Lower lobe of right lung (tissue), 2 donors: ENCODE measurements at places on chromosomes 11 and 22. TPM values are rescaled to one million over a fixed set of nuclear protein-coding genes. Genes with fewer than 3 reads are reported as not detected.
A peak's percentile ranks its signal among the peaks of the same experiment; 100 is the strongest.

- no peak overlapping the region for H3K4me3 ChIP-seq
- H3K4me1 ChIP-seq = peaks cover 55% of the 10 kb centered on the region
- no peak overlapping the region for H3K27ac ChIP-seq
- H3K27me3 ChIP-seq = no peaks in the 10 kb centered on the region
- no peaks in the 10 kb centered on the region for H3K36me3 ChIP-seq
Observed at GRCh38 chr11:122747351-122747781, 90.9 kb upstream of the CRTAM start.

DNA sequence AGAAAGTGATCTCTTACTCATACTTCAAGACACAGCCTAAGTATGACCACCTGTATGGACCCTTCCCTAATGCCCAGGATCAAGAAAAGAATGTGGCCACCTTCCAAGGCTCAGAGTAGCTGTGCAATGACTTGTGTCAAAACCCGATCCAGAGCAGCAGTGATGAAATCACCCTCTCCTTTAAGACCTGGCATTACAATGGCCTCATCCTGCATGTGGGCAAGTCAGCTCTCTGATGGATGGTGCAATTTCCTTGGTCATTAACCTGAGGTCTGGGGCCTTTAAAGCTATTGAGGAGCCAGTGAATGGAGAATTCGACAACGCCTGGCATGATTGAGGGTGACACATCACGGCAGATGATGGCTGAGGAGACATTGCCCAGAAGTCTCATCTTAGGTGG lies 9.1 kb upstream of the TUBA8 start:
- no peak overlapping the region for H3K4me3 ChIP-seq
- no peak overlapping the region for H3K27ac ChIP-seq
- no peaks in the 10 kb centered on the region for H3K4me1 ChIP-seq
- no peaks in the 10 kb centered on the region for H3K27me3 ChIP-seq
- DNase-seq = no peak
- H3K36me3 ChIP-seq = peaks cover 6% of the 10 kb centered on the region

GRCh38 chr11:72673943-72674828 lies at the start of gene PDE2A:
Gene PDE2A (minus strand): TSS chr11:72674422. CDS start chr11:72674207, 215 bp downstream.
- H3K4me3 ChIP-seq = no peak within 1 kb of the TSS
- H3K4me1 ChIP-seq = no peaks in the 10 kb centered on the region
- H3K27me3 ChIP-seq = peaks cover 73% of the 10 kb centered on the region
- H3K27ac ChIP-seq = no peak within 1 kb of the TSS

GRCh38 chr22:27845644-27846043 lies 44.1 kb upstream of the MN1 start:
- no peak for DNase-seq
- peaks cover 26% of the 10 kb centered on the region for H3K4me1 ChIP-seq
- no peaks in the 10 kb centered on the region for H3K27me3 ChIP-seq
- H3K27ac ChIP-seq = no peak overlapping the region
- peaks cover 1% of the 10 kb centered on the region for H3K36me3 ChIP-seq

The MOGAT2 gene
- total RNA-seq = not detected

- H3K27ac ChIP-seq = no peak overlapping the region
- H3K4me1 ChIP-seq = no peaks in the 10 kb centered on the region
- no peak overlapping the region for H3K4me3 ChIP-seq
- no peaks in the 10 kb centered on the region for H3K36me3 ChIP-seq
- no peak for DNase-seq
Observed at GRCh38 chr11:22976146-22976545, 115.9 kb upstream of the CCDC179 start.

GRCh38 chr11:64834031-64834722 lies 10.3 kb downstream of the CDC42BPG start:
- H3K36me3 ChIP-seq = peaks cover 60% of the 10 kb centered on the region
- H3K27me3 ChIP-seq = no peaks in the 10 kb centered on the region
- no peak overlapping the region for H3K4me3 ChIP-seq

The C11orf16 gene
- total RNA-seq = 5.4 TPM

The MMP8 gene
- total RNA-seq = 0.44 TPM

GRCh38 chr22:37012262-37012904 lies 6.9 kb downstream of the TST start:
- no peak overlapping the region for H3K4me3 ChIP-seq
- no peaks in the 10 kb centered on the region for H3K27me3 ChIP-seq
- peaks cover 6% of the 10 kb centered on the region for H3K36me3 ChIP-seq

GRCh38 chr11:66468691-66469090 lies 2.0 kb downstream of the PELI3 start:
- peaks cover 25% of the 10 kb centered on the region for H3K4me1 ChIP-seq
- no peak overlapping the region for H3K4me3 ChIP-seq
- DNase-seq = no peak
- H3K36me3 ChIP-seq = peaks cover 28% of the 10 kb centered on the region

GRCh38 chr11:70633610-70634009 lies 235.3 kb downstream of the CTTN start:
- no peak overlapping the region for H3K4me3 ChIP-seq
- DNase-seq = no peak
- no peaks in the 10 kb centered on the region for H3K27me3 ChIP-seq
- peaks cover 9% of the 10 kb centered on the region for H3K4me1 ChIP-seq

GRCh38 chr11:76820184-76820566 lies 37.0 kb downstream of the TSKU start:
- peaks cover 11% of the 10 kb centered on the region for H3K4me1 ChIP-seq
- H3K4me3 ChIP-seq = no peak overlapping the region
- no peaks in the 10 kb centered on the region for H3K27me3 ChIP-seq
- H3K27ac ChIP-seq = peak overlapping the region; percentile 65
- H3K36me3 ChIP-seq = no peaks in the 10 kb centered on the region
- no peak for DNase-seq

GRCh38 chr22:41799486-41800347 lies 762 bp upstream of the CCDC134 start:
- no peaks in the 10 kb centered on the region for H3K36me3 ChIP-seq
- peak overlapping the region; percentile 96 for H3K4me3 ChIP-seq
- H3K27me3 ChIP-seq = no peaks in the 10 kb centered on the region
- DNase-seq = peak; percentile 59

GRCh38 chr22:41857155-41857859 lies 24.4 kb downstream of the SREBF2 start:
- no peak overlapping the region for H3K4me3 ChIP-seq
- no peak for DNase-seq
- H3K4me1 ChIP-seq = peaks cover 24% of the 10 kb centered on the region
- no peaks in the 10 kb centered on the region for H3K27me3 ChIP-seq
- no peak overlapping the region for H3K27ac ChIP-seq

The MYOD1 gene
- total RNA-seq = not detected

- H3K4me3 ChIP-seq = no peak overlapping the region
- no peaks in the 10 kb centered on the region for H3K4me1 ChIP-seq
- H3K27me3 ChIP-seq = no peaks in the 10 kb centered on the region
- no peak for DNase-seq
- no peak overlapping the region for H3K27ac ChIP-seq
- H3K36me3 ChIP-seq = no peaks in the 10 kb centered on the region
Observed at GRCh38 chr11:6303661-6304060, 16.6 kb downstream of the CAVIN3 start.

GRCh38 chr11:118281284-118281683 lies 17.2 kb upstream of the MPZL2 start:
- H3K27ac ChIP-seq = no peak overlapping the region
- no peak overlapping the region for H3K4me3 ChIP-seq
- H3K4me1 ChIP-seq = no peaks in the 10 kb centered on the region
- DNase-seq = no peak
- H3K27me3 ChIP-seq = no peaks in the 10 kb centered on the region

- H3K27me3 ChIP-seq = peaks cover 20% of the 10 kb centered on the region
- H3K4me3 ChIP-seq = peak overlapping the region; percentile 83
- H3K4me1 ChIP-seq = peaks cover 12% of the 10 kb centered on the region
Observed at GRCh38 chr22:19143967-19144400, 467 bp downstream of the ESS2 start.

DNA sequence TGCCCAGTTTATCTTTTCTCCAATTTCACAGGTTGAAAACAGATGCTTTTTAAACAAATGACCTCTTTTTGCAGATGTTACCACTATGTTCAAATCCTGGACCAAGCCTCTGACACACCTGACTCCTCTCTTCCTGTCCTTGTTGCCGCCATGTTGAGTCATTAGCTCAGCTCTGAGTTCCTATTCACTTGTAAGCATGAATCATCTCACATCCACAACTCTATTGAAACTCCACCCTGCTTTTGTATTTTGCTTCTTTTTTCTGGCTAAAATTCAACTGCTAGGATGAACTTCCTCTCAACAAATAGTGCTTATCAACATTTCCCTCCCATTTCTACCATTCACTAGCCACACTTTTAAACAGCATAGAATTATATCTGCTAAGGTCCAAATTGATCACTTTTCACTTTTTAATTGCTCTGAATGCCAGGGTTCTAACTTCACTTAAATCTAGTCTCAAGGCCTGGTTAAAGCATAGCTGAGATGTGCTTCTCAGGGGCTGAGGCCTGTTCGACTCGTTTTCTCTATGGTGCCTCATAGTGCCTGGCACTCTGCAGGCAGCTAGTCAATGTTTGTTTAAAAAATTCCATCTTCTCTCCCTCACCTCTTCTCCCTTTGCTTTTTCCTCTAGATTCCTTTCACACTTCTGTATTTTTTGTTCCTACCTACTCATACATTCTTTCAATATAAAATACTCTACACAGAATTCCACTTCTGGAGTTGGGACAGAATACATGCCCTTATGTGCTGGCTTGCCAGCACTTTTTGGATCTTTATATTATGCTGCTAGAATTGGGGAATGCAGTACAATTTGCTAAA lies 3.9 kb downstream of the JOSD1 start:
- H3K27me3 ChIP-seq = no peaks in the 10 kb centered on the region
- peaks cover 11% of the 10 kb centered on the region for H3K36me3 ChIP-seq
- peak overlapping the region; percentile 79 for H3K4me3 ChIP-seq
- DNase-seq = no peak

The MMP11 gene
- total RNA-seq = 1.9 TPM

- no peaks in the 10 kb centered on the region for H3K36me3 ChIP-seq
- no peak for DNase-seq
- no peak overlapping the region for H3K4me3 ChIP-seq
- no peaks in the 10 kb centered on the region for H3K4me1 ChIP-seq
- H3K27ac ChIP-seq = no peak overlapping the region
- H3K27me3 ChIP-seq = no peaks in the 10 kb centered on the region
Observed at GRCh38 chr11:26703411-26704191, 18.3 kb downstream of the SLC5A12 start.

DNA sequence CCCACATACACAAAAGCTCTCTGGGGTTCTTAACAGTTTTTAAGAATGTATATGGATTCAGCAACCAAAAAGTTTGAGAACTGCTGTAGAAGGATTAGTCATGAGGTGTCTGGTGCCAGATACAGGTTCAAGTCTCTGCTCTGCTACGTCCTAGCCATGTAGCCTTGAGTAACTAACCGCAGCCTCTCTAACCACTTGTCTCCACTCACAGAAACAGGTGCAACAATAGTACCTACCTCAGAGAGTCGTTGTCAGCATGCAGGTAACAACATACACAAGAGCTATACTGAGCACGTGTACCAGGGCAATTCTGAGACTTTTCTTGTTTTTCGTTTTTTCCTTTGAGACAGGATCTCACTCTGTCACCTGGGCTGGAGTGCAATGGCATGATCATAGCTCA lies 26.9 kb downstream of the CBX7 start:
- no peak overlapping the region for H3K27ac ChIP-seq
- no peak for DNase-seq
- H3K36me3 ChIP-seq = peaks cover 9% of the 10 kb centered on the region
- H3K4me3 ChIP-seq = no peak overlapping the region

The DCDC1 gene
- total RNA-seq = 4.1 TPM

The NUP98 gene
- total RNA-seq = 62.3 TPM

The HYOU1 gene
- 115 TPM for total RNA-seq

The MRGPRE gene
- not detected for total RNA-seq

- no peaks in the 10 kb centered on the region for H3K27me3 ChIP-seq
- H3K4me3 ChIP-seq = peak overlapping the region; percentile 71
- H3K4me1 ChIP-seq = peaks cover 40% of the 10 kb centered on the region
- no peaks in the 10 kb centered on the region for H3K36me3 ChIP-seq
- H3K27ac ChIP-seq = peak overlapping the region; percentile 91
- no peak for DNase-seq
Observed at GRCh38 chr11:67374571-67375281, 1.3 kb upstream of the CLCF1 start.

- no peak overlapping the region for H3K27ac ChIP-seq
- no peaks in the 10 kb centered on the region for H3K36me3 ChIP-seq
- H3K4me3 ChIP-seq = no peak overlapping the region
- peaks cover 13% of the 10 kb centered on the region for H3K4me1 ChIP-seq
- peak; percentile 42 for DNase-seq
Observed at GRCh38 chr11:69467646-69468045, 13.8 kb upstream of the LINC01488 start.

DNA sequence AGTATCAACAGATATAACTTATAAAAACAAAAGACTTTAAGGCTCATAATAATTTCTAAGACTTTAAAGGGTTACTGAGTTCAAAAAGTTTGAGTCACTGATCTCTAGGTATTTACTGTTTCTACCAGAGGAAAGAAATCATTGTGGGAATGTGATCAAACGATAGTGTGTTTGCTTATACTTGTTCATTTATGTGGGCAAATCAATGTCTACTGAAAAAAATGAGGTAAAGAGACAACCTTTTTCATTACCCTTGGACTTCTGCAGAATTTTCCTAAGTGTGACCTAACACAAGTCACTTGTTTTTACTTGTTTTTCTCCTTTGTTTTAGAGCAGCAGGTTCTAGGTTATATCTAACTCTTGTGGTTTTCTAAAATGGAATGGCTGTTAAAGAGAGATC lies 65.4 kb downstream of the PRR5L start:
- no peaks in the 10 kb centered on the region for H3K36me3 ChIP-seq
- DNase-seq = no peak
- no peaks in the 10 kb centered on the region for H3K27me3 ChIP-seq
- H3K4me1 ChIP-seq = peaks cover 26% of the 10 kb centered on the region
- H3K4me3 ChIP-seq = peak overlapping the region; percentile 11

The CD248 gene
- total RNA-seq = 28.7 TPM

The ARHGAP8 gene
- total RNA-seq = 18.2 TPM

- H3K27ac ChIP-seq = no peak overlapping the region
- no peak for DNase-seq
- no peaks in the 10 kb centered on the region for H3K4me1 ChIP-seq
- no peaks in the 10 kb centered on the region for H3K27me3 ChIP-seq
- no peak overlapping the region for H3K4me3 ChIP-seq
- no peaks in the 10 kb centered on the region for H3K36me3 ChIP-seq
Observed at GRCh38 chr11:100928426-100928825, 201.2 kb downstream of the PGR start.

GRCh38 chr11:116787436-116787785 lies 412 bp downstream of the ZPR1 start:
- no peak for DNase-seq

The SCGB2A2 gene
- not detected for total RNA-seq

- no peaks in the 10 kb centered on the region for H3K36me3 ChIP-seq
- H3K27ac ChIP-seq = no peak overlapping the region
- H3K4me1 ChIP-seq = no peaks in the 10 kb centered on the region
- H3K27me3 ChIP-seq = no peaks in the 10 kb centered on the region
- no peak overlapping the region for H3K4me3 ChIP-seq
- peak; percentile 68 for DNase-seq
Observed at GRCh38 chr11:113690619-113691569, 15.2 kb downstream of the TMPRSS5 start.

DNA sequence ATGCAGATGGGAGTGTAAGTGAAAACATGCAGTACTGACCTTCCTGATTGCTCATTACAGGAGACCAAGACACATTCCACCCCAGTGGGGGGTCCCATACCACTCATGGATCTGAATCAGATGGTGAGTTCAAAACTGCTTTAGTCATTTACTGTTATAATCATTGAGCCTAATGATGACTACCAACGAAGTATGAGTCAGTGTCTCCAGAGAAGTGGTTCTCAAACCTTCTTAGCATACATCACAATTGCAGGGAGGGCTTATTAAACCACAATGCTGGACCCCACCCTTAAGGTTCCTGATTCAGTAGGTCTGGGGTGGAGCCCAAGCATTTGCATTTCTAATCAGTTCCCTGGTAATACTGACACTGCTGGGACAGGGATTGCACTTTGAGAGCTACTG lies 75.8 kb downstream of the CD44 start:
- DNase-seq = no peak
- no peak overlapping the region for H3K4me3 ChIP-seq
- H3K27me3 ChIP-seq = no peaks in the 10 kb centered on the region
- H3K4me1 ChIP-seq = peaks cover 31% of the 10 kb centered on the region
